ENCODE measurements at places on chromosomes 12 and 14.

- no peak for DNase-seq
Observed at GRCh38 chr14:68649476-68650189, 143.2 kb downstream of the ZFP36L1 start.

DNA sequence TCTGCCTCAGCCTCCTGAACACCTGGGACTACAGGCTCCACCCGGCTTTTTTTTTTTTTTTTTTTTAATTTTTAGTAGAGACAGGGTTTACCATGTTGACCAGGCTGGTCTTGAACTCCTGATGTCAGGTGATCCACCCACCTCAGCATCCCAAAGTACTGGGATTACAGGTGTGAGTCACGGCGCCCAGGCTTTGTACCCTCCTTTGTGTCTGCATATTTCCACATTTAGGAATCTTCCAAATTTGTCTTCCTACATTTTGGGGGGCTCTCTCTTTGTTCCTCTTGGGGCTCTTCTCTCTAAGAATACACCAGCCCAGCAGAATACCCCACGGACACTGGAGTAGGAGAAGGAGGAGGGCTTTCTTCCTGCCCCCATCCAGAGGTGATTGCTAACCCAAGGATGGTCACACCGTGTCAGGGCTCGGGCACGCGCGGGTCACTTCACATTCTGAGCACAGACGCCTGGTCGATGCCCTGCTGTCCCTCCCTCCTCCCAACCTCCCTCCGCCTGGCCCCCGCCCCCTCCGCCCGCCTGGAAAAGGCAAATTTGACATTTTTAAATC lies 2.1 kb upstream of the DNAJC22 start:
- DNase-seq = no peak

DNA sequence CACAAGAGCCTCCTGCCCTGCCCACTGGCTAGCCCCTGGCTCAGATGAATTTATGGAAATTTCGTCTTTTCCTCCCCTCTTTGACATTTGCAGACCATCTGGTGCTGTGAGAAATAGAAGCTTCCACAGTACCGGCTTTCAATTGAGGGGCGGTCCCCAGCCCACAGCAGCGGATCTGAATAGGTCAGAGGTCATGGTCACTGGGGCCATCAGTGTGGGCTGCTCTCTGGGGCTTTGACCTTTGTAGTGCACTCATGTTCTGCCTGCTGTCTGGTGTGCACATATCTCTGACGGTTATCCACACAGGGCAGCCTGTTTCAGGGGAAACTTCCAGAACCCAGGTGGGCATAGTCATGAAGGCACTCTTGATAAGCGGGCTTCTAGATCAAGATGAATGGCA lies 2.5 kb upstream of the RFLNA start:
- no peak for DNase-seq

GRCh38 chr12:123238330-123238682 lies 5.1 kb downstream of the MTRFR start:
- no peak for DNase-seq

DNA sequence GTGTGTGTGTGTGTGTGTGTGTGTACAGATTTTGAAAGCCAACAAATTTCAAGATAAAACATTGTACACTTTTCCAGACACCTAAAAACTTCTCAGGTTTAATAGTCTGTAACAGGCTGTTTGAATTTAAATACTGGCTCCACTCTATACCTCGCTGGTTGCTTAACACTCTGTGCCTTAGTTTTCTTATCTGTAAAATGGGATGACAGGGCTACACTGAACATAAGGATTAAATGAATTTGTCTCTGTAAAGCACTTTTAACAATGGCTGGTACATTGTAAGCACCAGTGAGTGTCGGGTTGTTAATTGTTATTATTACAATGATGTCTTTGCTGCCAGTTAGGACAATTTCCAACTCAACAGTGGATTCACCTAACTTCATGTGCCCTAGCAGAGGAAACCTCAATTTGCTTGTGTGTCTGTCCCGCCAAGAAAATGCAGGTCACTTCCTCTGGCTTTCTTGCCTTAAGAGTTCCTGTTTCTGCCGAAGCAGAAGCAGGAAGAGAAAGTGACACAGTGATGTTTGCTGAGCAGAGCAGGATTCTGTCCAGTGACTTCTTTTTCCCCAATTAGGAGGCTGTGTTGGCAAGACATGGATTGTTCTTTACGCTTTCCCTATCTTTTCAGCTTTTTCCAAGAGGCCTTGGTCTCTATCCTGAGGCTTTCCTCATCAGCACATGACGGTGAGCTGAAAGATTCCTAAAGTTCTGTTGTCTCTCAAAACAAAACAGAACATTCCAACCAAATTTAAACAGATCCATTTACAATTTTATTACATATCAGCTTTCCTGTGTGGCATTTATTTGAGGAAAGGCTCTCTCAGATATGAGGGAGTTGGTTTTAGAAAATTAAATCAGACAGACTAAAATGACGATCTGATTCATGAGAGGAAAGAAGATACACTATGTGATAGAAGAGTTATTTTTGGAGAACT lies 154.1 kb upstream of the ATP2B1 start:
- DNase-seq = no peak

- no peak for DNase-seq
Observed at GRCh38 chr14:44309331-44309730, 197.8 kb downstream of the FSCB start.
